ENCODE measurements at places on chromosomes 12 and 14. TPM values are rescaled to one million over a fixed set of nuclear protein-coding genes. Genes with fewer than 3 reads are reported as not detected.

SLC41A2 gene
- total RNA-seq = 31.3 TPM

GDF3 gene
- total RNA-seq = 0.61 TPM

FLRT2 gene
- total RNA-seq = 17.8 TPM

NCKAP5L gene
- total RNA-seq = 29.5 TPM

BIN2 gene
- 7.4 TPM for total RNA-seq

CCDC177 gene
- 0.61 TPM for total RNA-seq

GSKIP gene
- 12.0 TPM for total RNA-seq
